ENCODE measurements at places on chromosomes 12 and 14.
A peak's percentile ranks its signal among the peaks of the same experiment; 100 is the strongest.

DNA sequence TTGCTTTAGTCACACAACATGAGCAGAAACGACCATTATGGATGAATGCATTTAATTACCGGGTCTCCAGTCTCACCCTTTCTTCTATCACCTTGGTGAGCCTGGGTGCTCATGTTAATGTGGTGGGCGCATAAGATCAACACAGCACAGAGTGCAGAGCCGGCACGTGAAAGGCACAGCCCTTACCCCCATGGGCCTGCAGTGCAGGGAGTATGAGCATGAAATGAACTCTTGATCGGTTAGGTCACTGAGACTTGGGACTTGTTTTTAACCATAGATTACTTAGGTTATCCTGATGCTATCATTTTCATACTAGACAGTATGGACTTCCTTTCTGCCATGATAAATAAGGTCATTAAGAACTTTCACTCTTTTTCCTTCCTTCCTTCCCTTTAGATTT, 156.8 kb downstream of the CRADD start:
- no peak for DNase-seq

- DNase-seq = no peak
Observed at GRCh38 chr12:26643532-26644315, 189.3 kb downstream of the ITPR2 start.

DNA sequence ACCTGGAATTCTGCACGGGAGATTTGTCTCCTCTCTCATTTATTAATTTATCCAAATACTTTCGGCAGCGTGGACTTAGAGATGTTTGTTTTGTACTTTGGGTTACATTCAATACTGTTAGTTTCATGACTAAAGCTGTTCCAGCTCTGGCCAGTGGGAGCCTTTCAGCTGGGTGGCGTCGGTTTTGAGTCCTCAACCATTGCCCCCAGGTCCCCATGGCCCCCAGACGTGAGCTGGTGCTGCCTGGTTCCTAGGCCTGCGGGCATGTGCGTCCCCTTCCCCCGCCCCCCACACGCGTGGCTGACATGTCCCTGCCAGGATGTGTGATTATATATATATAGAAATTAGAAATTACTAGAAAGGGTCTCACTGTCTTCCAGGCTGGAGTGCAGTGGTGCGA, 48.2 kb downstream of the KIF26A start:
- no peak for DNase-seq

DNA sequence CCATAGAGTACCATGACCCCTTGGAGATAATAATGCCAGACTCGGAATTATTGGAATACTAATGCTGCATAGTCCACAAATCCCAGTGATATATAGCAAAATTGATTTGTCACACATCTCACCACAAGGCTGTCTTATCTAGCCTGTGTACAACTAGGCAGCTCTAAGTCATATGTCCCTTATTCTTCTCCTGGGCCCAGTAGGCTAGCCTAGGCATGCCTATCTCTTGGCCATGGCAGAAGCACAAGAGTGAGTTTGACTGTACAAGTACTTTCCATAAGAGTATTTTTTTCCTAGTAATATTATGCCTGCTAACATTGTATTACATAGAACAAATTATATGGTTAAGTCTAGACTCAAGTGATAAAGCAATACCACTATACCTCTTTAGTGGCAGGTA, 1122.1 kb upstream of the SEL1L start:
- DNase-seq = no peak

DNA sequence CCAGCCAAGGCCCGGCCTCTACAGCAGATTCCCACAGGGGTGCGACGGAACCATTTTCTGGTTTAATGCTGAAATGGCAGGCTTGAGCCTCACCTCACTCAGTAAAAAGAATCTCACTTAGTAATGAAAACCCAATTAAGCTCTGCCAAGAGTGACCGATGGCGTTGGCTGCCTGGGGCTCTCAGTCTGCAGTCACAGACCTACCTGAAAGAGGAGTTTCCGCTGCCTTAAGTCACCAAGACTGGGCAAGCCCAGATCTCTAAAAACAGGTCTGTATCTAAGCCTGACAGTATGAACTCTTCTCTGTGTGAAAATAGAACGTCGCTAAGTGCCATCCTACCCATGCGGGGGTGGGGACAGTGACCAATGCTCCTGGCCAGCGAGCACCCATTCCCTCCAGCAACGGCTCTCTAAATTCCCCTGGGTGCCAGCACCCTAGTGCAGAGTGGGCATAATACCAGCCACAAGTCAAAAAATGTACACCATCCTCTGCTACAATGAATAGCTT, 107.3 kb downstream of the FOXN3 start:
- no peak for DNase-seq

DNA sequence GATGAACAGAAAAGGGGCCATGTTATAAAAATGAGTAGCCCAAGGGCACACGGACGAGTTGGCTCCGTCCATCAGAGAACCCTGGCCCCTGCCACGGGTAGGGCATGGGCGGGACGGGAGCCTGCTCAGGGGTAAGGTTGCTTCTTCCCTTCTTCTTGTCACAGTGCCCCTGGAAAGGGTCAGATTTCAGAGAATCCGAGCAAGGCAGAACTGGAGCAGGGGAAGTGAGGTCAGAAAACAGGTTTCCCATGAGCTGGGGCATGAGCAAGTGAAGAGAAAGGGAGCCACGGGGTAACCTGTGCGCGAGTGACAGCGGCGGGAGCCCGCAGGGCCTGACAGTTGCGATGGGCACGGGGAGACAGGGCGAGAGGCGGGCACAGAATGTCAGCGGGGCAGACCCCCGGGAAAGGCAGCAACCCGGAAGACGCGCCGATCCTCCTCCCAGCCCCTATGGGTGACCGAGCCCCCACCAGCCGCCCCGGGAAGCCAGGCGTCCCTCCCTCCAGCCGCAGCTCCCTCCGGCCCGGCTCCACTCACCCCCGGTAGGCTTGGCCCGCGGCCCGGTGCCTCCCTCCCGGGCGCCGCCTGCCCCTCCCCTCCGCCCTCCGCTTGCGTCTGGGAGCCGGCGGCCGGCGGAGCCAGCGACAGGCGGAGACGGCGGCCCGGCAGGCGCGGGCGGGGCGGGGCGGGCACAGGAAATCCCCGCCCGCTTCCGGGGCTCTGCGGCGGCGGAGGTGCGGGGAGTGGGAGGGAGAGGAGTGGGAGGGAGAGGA, at the start of gene ZNF641:
Gene ZNF641, minus strand, starts transcription at position 671 of the 773 bp plus-strand sequence. CDS start 2,829 bp downstream, outside the sequence.
- no peak for DNase-seq

DNA sequence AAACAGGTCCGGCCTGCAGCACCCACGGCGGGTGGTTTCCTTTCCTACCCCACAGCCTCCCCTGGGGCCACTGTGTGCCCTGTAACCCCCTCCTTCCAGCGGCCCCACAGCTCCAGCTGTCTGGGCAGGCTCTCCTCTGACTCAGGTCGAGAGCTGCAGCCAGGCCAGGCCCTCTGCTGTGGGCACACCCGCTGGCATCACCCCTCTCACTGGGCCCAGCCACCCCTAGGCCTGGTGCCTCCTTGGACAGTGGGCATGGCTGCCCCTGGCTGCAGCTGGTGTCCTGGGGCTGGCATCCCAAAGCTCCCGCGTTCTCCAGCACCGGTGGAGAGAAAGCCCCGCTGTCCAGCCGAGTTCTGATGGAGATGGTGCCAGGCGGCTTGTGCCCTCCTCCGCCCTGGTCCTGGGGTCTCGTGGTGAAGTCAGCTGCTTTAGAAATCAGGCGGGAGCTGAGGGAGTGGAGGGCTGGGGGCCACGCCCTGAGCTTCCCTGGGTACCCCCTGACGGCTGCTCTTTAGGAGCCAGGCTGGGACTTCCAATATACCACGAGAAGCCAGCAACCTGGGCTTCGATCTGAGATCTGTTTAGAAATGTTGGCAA, 114.9 kb downstream of the KIF26A start:
- DNase-seq = no peak

DNA sequence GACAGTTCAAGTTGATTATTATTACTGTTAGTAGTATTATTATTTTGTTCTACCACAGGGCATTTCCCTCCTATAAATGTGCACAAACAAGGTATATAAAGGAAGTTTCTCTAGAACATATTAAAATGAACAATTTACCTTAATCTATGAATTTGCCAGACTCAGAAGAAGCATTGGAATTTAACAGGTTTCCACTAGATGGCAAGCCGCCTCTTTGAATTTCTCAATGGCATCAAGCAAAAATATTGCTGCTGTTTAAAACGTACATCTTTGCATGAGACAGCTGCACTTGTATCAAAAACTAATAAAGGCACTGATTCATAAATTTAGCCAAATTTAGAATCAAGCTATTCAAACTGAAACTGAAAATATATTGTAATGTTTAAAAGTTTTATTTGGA, 34.6 kb upstream of the MIS18BP1 start:
- no peak for DNase-seq

- no peak for DNase-seq
Observed at GRCh38 chr14:105088812-105089745, 23.8 kb upstream of the GPR132 start.

GRCh38 chr14:90582166-90582565, 185.3 kb downstream of the CALM1 start:
- no peak for DNase-seq

- DNase-seq = no peak
Observed at GRCh38 chr12:21392384-21392783, 19.7 kb downstream of the IAPP start.

- DNase-seq = peak; percentile 65
Observed at GRCh38 chr14:65287264-65288131, 125.0 kb upstream of the FUT8 start.

DNA sequence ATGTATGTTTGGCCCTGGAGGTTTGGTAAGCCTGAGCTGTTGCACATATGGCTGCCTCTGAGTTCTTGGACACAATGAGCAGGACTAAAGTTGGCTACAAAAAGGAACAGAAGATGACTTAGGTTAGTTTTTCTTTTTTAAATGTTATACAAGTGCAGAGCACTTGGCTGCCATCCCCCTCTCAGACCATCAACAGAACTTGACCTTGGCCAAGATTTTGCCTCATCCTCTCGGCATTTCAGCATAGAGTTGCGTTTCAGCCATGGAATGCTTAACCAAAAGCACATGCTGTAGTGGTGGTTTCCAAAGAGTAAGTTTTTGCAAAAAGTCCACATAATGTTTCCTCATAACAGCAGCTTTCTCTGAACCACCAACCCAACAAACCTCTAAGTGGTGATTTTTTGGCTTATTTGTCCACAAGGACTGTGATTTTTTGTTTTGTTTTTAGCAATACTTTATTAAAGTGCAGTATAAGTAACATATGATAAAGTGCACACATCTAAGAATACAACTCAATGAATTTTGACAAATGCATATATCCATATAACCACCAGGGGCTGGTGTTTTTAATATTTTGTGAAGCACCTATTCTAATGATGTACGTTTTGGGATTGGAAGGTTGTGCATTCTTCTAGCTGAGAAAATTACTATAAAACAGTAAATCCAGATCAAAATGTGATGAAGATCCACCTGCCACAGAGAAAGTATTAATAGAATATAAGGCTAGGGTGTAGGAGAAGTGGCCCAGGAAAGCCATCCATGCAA, 12.1 kb upstream of the GALNT16 start:
- no peak for DNase-seq

DNA sequence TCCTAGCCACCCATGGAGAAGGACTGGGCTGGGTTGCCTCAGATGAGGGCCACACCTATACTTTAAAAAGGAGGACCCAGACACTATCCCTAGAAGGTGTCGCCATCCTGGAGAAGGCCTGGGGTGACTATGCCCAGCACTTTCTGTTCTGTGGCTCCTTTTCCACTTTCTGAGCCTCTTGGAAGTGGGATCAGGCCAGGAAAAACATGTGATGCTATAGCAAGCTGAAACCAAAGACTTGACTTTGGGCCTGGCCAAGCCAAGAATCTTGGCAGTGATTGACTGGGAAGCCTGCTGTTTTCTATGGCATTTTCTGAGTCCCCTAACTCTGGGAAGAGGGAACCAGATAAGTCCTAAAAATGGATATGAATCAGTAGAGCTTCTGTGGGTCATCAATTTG, 332.3 kb downstream of the ZFP36L1 start:
- DNase-seq = no peak

GRCh38 chr14:56633544-56633943, 53.9 kb downstream of the TMEM260 start:
- no peak for DNase-seq

DNA sequence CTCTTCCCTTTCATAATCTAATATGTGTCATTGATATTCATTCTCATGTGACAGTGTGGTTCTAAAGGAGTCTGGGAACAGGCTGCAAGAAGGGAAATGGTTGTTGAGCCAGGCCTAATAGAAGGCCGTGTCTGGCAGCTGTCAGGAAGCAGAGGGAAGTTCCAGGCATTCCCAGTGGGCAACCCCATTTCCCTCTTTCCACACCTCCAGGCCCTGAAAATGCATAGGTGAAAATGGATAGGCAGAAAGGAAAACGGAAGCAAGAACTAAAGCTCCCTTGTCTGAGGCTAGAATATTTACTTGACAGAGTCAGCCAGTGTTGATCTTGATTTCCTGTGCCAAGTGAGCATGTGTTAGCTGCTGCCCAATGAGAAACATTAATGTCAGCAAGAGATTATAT, 97.7 kb downstream of the PPM1A start:
- DNase-seq = no peak

GRCh38 chr14:73014105-73014504, 12.8 kb downstream of the ZFYVE1 start:
- no peak for DNase-seq

DNA sequence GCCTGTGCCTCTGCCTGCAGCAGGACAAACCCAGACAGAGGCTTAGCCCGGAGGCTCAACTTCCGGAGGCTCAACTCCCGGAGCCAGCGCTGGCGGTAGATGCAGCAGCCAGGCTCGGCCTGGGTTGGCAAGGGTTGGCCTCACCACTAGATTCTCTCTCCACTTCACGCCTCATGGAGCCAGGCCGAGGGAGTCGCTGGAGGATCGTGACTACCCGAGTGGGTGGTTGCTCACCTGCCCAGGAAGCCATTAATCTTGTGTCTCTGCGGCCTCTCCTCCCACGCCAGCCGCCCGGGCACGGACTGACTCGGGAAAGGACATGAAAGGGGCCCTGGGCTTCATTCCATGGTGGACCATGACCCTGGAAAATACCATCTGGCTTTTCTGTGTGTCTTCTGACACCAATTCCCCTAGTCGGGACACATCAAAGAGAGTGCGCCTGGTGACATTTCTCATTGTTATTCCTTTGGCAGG, 20.8 kb downstream of the ESRRB start:
- DNase-seq = no peak

DNA sequence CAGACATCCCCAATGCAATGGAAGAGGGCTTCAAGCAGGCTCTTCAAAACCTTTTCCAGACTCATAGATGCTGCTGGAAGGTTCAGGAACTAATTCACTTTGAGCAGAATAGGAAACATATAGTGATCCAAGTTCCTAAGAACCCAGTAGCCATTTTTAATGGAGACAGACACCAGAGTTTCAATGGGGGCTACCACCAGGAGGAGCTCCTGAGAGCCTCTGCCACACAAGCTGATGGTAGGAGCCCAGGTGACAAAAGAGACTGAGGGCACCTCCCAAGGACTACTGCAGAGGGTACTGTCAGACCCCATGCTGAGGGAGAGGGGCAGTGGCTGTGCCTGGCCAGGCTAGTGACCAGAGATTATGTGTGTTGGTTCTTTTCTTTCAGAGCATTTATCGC, 45.9 kb downstream of the IFNG start:
- DNase-seq = no peak
